ENCODE measurements at places on chromosomes 4 and X. TPM values are rescaled to one million over a fixed set of nuclear protein-coding genes. Genes with fewer than 3 reads are reported as not detected.

DNA sequence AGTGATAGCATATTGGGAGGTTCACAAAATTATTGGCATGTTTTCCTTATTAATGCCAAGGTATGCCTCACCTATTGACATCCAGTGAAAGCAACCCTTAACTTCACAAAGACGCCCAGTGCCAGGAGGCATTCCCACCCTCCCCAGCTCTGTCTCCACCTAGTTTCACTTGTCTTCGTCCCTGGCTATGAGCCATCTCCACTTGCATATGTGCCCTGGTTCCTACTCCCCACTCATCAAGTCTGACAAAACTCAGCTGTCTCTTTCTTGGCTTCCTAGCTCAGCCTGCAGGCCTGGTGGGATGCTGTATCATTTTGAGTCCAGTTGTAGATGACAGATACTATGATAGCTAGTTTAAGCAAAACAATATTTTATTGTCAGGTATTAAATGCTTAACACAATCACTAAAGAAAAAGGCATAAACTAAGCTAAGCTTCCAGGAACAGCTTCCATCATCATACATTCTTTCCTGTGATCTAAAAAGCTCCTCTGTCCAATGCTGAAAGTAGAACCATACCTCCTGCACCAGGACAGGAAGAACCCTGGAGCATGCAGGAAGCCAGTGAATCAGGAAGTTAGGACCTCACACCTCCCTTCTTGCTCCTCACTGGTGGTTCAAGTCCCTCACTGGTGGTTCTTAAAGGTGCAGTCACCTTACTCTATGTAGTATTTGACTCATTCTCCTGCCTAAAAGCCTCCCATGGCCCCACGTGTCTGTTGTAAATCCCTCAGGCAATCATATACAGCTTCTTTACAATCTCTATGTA lies 410.3 kb upstream of the RASGEF1B start:
- no peaks in the 10 kb centered on the region for H3K4me1 ChIP-seq
- no peaks in the 10 kb centered on the region for H3K36me3 ChIP-seq
- no peak overlapping the region for H3K27ac ChIP-seq
- no peak overlapping the region for H3K4me3 ChIP-seq
- no peak for DNase-seq

DNA sequence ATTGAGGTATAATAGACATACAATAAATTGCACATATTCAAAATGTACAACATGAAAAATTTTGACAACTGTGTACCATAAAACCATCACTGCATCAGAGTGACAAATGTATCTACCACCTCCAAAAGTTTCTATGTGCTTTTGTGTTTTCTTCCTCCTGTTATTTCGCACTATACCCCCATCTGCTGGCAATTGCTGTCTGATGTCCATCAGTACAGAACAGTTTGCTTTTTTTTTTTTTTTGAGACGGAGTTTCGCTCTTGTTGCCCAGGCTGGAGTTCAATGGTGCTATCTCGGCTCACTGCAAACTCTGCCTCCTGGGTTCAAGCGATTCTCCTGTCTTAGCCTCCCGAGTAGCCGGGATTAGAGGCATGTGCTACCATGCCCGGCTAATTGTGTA lies 154.3 kb upstream of the GIMD1 start:
- no peak overlapping the region for H3K27ac ChIP-seq
- H3K36me3 ChIP-seq, result no peaks in the 10 kb centered on the region
- DNase-seq, result no peak
- no peaks in the 10 kb centered on the region for H3K27me3 ChIP-seq
- H3K4me3 ChIP-seq, result no peak overlapping the region

GRCh38 chr4:73599182-73599581 lies 21.1 kb downstream of the RASSF6 start:
- no peaks in the 10 kb centered on the region for H3K36me3 ChIP-seq
- H3K4me3 ChIP-seq, result no peak overlapping the region
- no peak overlapping the region for H3K27ac ChIP-seq

GRCh38 chr4:78612398-78613178 lies 61.0 kb downstream of the ANXA3 start:
- no peaks in the 10 kb centered on the region for H3K27me3 ChIP-seq
- no peak for DNase-seq
- no peak overlapping the region for H3K4me3 ChIP-seq
- H3K27ac ChIP-seq, result no peak overlapping the region
- peaks cover 10% of the 10 kb centered on the region for H3K4me1 ChIP-seq

DNA sequence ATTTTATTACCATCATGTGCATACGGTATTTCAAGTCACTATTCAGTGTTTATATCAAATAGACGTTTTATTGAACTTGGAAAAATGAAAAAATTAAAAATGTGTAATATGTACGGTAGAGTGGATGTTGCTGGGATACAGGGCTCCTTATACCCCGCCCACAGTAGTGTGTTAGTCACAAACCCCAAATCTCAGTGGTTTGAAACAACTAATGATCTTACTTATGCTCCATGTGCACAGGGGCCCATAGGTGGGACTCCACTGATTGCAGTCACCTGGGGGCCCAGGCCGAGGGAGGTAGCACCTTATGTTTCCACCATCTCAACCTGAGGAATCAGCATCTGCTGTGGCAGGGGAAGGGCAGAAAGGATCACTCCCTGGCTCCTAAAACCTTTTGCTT lies 18.1 kb downstream of the LSM6 start:
- no peaks in the 10 kb centered on the region for H3K4me1 ChIP-seq
- no peak for DNase-seq
- peaks cover 32% of the 10 kb centered on the region for H3K36me3 ChIP-seq
- no peak overlapping the region for H3K4me3 ChIP-seq
- H3K27ac ChIP-seq, result no peak overlapping the region
- H3K27me3 ChIP-seq, result no peaks in the 10 kb centered on the region

DNA sequence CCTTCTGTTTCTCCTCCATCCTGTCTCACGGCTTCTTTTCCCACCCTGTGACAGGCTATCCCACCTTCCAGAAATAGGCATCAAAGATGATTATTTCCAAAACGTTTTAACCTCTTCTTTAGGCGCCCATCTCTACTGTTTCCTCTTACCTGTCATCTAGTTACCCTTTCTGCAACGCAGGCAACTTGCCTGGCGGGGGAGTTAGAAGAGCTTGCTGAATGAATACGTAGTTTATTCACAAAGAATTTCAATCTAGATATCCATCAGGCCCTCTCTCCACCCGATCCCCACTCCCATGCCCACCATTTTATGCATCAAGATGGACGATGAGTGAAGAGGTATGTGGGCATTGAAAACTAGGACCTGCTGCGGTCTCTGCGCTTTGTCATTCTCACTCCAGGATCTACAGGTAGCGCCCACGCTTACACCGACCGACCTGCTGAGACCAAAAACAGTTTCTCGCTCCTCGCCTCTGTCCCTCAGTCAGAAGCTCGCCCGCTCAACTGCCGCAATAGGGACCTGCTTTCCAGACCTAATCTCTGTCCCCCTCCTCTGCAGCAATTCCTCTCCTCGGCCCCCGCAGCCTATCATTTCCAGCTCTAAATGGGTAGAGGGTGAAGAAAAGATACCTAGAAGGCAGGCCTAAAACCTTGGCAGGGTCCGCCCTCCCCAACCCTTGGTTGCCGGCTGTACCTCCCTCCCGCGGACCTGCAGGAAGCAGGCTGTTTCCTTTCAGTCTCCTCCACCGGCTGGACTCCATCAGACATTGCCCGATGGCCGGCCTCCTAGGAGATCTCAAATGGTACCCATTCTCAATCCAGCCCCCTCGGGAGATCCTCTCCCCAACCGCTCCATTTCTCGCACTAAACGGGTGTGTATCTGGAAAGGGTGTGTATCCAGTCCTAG lies 624 bp downstream of the BEX5 start:
- DNase-seq, result peak; percentile 3
- H3K4me1 ChIP-seq, result peaks cover 7% of the 10 kb centered on the region
- H3K27ac ChIP-seq, result peak overlapping the region; percentile 70
- H3K36me3 ChIP-seq, result no peaks in the 10 kb centered on the region

Gene ZFP92
- total RNA-seq, result 0.22 TPM

Gene SMPX
- total RNA-seq, result not detected

Data from CD4-positive, CD25-positive, alpha-beta regulatory T cell (primary cell).